Stimulated activated CD4-positive, alpha-beta T cell treated with anti-CD3 and anti-CD28 coated beads, TNF-alpha, amount 100 ng/mL, for 24 hours (primary cell): ENCODE measurements at places on chromosomes 6 and 20.

DNA sequence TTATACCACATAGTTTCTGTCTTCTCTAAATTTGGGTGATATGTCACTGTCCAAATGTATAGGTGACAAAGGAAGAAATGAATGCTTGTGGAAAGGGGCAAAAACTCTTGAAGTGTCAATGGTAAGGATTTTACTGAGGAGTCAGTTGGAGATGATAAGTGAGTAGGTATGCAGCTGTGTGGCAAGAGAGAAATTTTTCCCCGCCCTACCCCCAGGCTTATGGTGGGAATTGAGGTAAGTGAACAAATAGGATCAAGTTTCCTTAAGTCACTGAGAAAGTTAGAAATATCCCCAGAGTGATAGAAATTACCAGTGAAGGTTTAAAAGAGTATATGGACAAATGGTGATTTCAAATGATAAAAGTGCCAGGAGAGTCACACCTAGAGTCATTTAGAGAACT, 11.8 kb downstream of the DSE start:
- no peak for DNase-seq

DNA sequence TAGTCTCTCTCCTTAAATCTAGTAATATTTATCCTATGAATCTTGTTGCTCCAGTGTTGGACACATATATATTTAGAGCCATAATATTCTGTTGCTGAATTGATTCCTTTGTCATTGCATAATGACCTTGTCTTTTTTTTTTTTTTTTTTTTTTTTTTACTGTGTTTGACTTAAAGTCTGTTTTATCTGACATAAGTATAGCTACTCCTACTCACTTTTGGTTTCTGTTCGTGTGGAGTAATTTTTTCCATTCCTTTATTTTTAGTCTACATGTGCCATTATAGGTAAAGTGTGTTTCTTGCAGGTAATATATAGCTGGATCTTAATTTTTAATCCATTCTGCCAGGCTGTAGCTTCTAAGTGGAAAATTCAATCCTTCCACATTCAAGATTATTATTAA, 166.5 kb downstream of the GMDS start:
- DNase-seq = no peak

DNA sequence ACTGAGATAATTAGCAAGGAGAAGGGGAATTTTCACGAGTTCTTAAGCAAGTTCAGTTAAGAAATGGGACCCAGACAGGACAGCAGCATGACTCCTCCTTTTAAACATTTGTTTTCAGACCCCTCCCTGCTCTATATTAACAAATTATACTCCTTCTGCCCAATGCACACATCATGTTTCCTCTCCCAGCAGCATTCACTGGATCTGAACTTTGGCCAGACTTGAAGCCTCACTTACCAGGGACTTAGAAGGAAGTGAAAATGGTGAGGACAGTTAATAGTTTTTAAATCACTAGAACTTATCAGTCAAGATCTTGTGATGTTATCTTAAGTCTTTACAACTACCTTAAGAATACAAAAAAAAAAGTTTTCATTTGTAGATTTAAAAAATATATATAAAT, 1174.7 kb upstream of the MAP3K7 start:
- no peak for DNase-seq

DNA sequence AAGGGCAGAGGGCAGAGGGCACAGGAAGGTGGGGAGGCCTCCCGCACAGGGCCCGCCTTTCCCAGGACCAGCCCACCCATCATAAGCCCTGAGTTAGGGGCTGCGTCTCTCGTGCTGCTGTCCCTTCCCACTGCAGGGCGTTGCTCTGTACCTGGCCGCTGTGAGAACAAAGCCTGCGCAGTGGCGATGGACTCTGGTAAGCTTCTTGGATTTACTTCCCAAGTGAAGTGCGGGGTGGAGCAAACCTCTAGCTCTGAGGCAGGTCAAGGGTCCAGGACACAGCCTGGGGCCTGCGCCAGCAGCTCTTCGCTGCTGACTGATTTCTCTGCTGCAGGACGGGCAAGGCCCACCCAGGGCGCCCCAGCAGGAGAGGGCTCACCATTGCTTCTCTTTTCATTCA, 23.9 kb downstream of the INSM1 start:
- no peak for DNase-seq

- DNase-seq = no peak
These were observed 41.3 kb upstream of the NAA20 start for GRCh38 chr20:19975901-19976300.

GRCh38 chr6:76706631-76707030, 634.2 kb upstream of the IMPG1 start:
- DNase-seq = no peak

- DNase-seq = no peak
These were observed 4.1 kb downstream of the PAQR8 start for GRCh38 chr6:52365866-52366540.

GRCh38 chr6:71349395-71349794, 60.8 kb downstream of the OGFRL1 start:
- DNase-seq = no peak

DNA sequence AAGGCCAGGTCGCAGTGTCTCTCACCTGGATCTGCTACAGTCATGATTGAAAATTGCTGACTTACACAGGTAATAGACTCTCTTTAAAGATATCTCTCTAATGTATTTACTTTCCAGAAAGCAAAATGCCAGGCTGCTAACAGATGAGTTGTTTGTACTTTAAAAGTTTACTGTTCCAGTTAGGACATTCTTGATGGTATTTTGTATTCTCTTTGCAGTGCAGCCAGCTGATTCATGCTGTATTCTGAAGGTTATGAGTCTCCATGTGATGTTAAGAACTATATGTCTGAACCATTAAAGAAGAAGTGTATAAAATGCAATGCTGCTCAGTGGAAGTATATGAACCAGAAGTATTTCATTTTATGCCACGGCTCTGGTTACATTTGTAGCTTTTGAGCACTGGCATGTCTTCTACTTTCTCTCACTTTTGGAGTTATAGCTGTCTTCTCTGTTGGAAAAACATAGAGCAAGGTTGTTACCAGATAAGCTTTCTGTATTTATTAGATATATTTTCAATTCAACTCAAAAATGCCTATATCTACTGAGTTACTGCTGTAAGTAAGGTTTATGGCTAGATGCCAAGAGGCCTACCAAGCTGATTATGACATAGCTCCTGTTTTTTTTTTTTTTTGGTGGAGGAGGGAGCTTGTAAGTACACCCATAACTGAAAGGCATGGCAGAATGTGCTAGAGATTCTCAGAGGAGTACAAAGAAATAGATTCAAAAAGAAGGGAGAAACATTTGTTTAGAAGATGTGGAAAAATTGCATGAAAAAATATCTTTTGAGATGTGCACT, 130.5 kb upstream of the MAN1A1 start:
- DNase-seq = no peak

DNA sequence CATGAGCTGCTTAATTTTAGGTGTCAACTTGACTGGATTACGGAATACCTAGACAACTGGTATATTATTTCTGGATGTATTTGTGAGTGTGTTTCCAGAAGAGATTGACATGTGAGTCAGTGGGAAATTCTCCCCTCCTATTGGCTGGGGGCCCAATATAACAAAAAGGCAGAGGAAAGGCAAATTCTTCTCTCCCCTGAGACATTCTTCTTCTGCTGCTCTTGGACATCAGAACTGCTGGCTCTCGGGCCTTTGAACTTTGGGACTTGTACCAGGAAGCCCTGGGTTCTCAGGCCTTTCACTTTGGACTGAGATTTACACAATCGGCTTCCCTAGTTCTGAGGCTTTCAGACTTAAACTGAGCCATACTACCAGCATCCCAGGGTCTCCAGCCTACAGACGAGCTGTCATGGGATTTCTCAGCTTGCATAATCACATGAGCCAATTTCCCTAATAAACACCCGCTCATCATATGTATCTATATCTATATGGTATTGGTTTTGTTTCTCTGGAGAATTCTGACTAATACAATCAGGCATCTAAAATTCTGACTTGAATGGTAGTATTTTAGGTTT, 7.6 kb upstream of the BTN3A3 start:
- no peak for DNase-seq

DNA sequence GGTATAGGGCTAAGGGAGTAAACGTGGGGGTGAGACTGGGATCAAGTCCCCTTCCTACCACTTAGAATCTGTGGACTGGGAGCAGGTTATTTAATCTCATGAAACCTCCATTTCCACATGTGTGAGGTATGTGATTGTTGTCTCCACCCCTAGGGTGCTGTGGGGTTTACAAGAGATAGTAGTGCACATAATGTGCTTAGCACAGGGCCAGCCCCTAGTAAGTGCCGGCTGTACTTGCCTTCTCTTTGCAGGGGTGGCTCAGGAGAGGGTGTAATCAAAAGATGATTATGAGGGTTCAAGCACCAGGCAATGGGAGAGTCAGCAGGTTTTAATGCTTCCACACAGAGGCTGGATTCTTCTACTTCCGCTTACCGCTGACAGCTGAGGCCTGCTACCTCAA, 6.9 kb downstream of the NT5E start:
- no peak for DNase-seq

DNA sequence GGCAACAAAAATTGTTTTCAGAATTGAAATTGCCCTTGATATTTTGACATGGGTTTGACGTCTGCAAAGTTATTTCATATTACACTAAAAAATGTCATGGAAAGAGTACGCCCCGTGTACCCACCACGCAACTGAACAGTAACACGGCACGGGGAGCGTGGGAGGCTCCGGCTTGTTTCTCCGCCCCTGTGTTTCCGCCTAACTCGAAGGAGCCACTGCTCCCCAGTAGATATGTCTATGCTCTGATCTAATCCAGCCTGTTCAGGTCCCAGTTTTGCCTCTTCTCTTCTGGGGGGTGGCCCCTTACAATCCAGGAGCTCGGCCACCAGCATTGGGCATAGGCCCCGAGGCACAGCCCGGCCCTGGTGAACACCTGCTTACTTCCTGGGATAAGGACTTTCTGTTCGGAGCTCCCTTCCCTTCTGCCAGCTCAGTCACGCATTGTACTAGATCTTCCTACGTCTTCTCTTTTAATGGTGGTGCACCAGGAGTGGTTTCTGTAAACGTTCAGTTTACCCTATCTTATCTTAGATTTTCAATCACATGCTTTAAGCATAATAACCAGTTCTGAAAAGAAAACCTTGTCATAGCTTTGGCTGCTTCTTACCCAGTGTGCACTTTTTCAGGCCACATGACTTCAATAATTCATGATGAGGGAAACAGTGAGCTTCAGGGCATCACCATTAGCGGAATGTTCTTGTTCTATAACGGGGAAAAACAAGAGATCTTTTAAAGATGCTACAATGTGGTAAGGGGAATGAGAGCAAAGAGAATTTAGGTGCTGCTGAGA, 43.9 kb upstream of the EXOC2 start:
- no peak for DNase-seq

- no peak for DNase-seq
These were observed 4.9 kb downstream of the OVOL2 start for GRCh38 chr20:18052856-18053255.

- no peak for DNase-seq
These were observed 705.3 kb downstream of the KIF16B start for GRCh38 chr20:15867899-15868298.

GRCh38 chr20:1336699-1337367, 7.9 kb upstream of the SDCBP2 start:
- no peak for DNase-seq

DNA sequence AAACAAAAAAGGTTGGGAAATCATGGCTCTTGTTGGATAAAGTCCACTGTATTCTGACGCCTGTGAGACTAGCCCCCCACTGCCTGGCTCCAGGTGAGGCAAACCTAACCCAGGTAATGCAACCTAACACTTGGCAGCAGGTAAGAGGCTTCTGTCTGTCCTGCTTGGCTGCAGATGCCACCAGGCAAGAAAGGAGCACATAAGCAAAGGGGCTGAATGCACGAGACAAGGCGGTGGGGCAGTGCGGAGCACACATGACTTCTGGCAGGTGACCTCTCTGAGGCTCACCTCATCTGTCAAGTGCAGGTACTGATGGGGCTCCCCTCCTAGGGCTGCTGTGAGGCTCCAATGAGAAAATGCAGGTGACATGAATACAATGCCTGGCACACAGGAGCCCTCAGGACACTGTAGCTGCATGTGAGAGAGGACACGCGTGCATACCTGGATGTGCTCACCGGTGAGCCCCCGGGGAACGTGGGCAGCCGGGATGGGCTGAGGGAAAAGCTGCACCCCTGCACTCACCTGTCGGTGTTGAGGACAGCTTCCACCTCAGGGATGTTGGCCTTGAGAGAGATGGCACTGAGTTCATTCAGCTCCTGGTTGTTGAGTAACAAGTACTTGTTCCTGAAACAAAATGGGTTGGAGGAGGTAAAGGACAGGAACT, 54.1 kb downstream of the MYH7B start:
- DNase-seq = no peak

GRCh38 chr20:61449057-61449609, 197.1 kb downstream of the CDH4 start:
- no peak for DNase-seq

- DNase-seq = no peak
These were observed 13.8 kb upstream of the TLDC2 start for GRCh38 chr20:36861875-36862801.
